Mesothelial cell of epicardium (in vitro differentiated cells): ENCODE measurements at places on chromosomes 16 and 17. TPM values are rescaled to one million over a fixed set of nuclear protein-coding genes. Genes with fewer than 3 reads are reported as not detected.
A peak's percentile ranks its signal among the peaks of the same experiment; 100 is the strongest.

ITGAD gene
- not detected in 3 replicates for total RNA-seq

CDRT15 gene
- not detected in 3 replicates for total RNA-seq

RBL2 gene
- total RNA-seq = 57.2 to 59.2 TPM (median 58.1 TPM) in 3 replicates

GAS7 gene
- total RNA-seq = 41.0 to 47.7 TPM (median 44.0 TPM) in 3 replicates

LITAFD gene
- not detected in 3 replicates for total RNA-seq

TLCD2 gene
- total RNA-seq = 8.6 to 9.2 TPM (median 8.7 TPM) in 3 replicates

SLC13A2 gene
- total RNA-seq = not detected in 3 replicates

INO80E gene
- 60.2 to 62.9 TPM (median 62.0 TPM) in 3 replicates for total RNA-seq

TLCD3B gene
- 0.55 to 1.1 TPM (median 0.72 TPM) in 3 replicates for total RNA-seq

TSNAXIP1 gene
- 4.4 to 4.8 TPM (median 4.4 TPM) in 3 replicates for total RNA-seq

GRCh38 chr16:73543331-73543969, 495.5 kb upstream of the ZFHX3 start:
- H3K27ac ChIP-seq = no peak overlapping the region
- no peak for DNase-seq
- H3K27me3 ChIP-seq = no peaks in the 10 kb centered on the region
- no peaks in the 10 kb centered on the region for H3K36me3 ChIP-seq
- peaks cover 55% of the 10 kb centered on the region for H3K4me1 ChIP-seq
- H3K4me3 ChIP-seq = no peak overlapping the region

- H3K36me3 ChIP-seq = peaks cover under 1% of the 10 kb centered on the region
- no peak for DNase-seq
- H3K27me3 ChIP-seq = peaks cover 34% of the 10 kb centered on the region
- H3K4me1 ChIP-seq = no peaks in the 10 kb centered on the region
- no peak overlapping the region for H3K4me3 ChIP-seq
Measured at GRCh38 chr16:88393034-88393433, 10.3 kb downstream of the ZNF469 start.

DNA sequence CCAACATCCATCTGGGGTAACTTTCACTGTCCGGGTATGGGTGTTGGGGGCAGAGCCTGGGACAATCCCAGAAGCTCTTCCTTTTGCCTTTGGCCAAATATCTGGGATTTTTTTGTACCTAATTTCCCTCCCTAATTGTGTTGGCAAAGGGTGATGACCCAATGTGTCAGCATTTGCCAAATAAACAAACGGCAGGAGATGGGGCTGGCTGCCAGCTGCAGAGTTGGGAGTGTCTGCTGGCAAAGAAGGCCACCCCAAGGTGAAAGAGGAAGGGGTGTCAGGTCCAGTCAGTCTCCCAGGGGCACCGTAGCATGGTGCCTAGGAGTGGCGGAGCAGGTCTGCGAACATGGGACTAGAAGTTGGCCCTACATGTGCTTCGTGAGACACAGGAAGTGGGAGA, 73.0 kb downstream of the SLC6A2 start:
- no peak overlapping the region for H3K27ac ChIP-seq
- no peaks in the 10 kb centered on the region for H3K4me1 ChIP-seq
- peaks cover 64% of the 10 kb centered on the region for H3K27me3 ChIP-seq
- H3K4me3 ChIP-seq = no peak overlapping the region
- H3K36me3 ChIP-seq = no peaks in the 10 kb centered on the region
- no peak for DNase-seq

DNA sequence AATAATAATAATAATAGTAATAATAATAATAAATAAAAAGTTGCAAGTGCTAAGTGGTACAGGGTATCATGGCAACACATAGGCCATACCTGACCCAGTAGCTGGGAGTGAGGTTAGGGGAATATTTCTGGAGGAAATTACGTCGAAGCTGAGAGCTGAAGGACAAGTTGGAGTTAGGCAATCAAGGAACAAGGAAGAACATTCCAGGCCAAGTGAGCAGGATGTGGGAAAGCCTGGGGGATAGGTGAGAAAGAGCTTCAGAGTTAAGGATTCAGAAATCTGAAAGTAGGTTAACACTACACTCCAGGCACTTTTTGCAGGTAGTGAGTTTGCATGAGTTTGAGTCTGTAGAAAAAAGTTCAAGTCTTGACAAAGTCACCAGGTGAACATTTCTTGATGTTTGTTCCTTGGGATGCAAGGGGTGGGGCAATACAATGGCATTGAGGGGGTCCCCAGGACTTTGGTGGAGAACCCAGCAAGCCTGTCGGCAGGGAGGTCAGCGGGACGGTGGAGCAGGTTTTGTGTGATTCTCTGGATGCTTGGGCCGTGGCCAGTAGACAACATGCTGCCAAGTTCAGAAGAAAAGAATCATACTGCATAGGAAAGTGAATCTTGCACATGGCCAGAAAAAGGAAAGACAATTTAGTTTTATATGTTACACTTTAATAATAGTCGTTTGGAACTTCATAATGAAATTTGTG, 27.7 kb upstream of the MPHOSPH6 start:
- H3K4me1 ChIP-seq = peaks cover 59% of the 10 kb centered on the region
- H3K27me3 ChIP-seq = peaks cover 4% of the 10 kb centered on the region
- H3K36me3 ChIP-seq = no peaks in the 10 kb centered on the region
- H3K4me3 ChIP-seq = no peak overlapping the region
- DNase-seq = no peak

GRCh38 chr16:79848719-79849118, 248.2 kb upstream of the MAF start:
- peaks cover 15% of the 10 kb centered on the region for H3K4me1 ChIP-seq
- peaks cover 4% of the 10 kb centered on the region for H3K27me3 ChIP-seq
- no peaks in the 10 kb centered on the region for H3K36me3 ChIP-seq
- no peak overlapping the region for H3K4me3 ChIP-seq

GRCh38 chr16:77117707-77118106, 73.3 kb upstream of the MON1B start:
- peaks cover 14% of the 10 kb centered on the region for H3K4me1 ChIP-seq
- no peaks in the 10 kb centered on the region for H3K36me3 ChIP-seq
- peaks cover 13% of the 10 kb centered on the region for H3K27me3 ChIP-seq

DNA sequence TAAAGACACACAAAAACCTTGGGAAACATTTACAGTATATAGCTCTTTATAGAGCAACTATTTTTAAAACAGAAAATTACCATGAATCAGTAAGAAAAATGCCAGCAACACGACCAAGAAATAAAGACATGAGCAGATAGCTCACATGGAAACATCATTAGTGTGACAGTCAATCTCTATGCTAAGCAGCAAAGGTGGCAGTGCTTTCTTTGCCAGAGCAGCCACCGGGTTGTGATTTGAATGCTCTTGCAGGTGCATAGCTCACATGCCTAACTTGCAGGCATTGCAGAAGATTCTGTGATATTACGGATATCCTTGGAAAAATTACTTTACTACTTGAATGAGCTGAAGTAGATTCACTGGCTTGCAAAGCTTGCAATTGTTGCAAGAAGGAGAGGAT, 652.9 kb upstream of the C16orf82 start:
- no peaks in the 10 kb centered on the region for H3K27me3 ChIP-seq
- H3K27ac ChIP-seq = no peak overlapping the region
- H3K36me3 ChIP-seq = peaks cover 1% of the 10 kb centered on the region

DNA sequence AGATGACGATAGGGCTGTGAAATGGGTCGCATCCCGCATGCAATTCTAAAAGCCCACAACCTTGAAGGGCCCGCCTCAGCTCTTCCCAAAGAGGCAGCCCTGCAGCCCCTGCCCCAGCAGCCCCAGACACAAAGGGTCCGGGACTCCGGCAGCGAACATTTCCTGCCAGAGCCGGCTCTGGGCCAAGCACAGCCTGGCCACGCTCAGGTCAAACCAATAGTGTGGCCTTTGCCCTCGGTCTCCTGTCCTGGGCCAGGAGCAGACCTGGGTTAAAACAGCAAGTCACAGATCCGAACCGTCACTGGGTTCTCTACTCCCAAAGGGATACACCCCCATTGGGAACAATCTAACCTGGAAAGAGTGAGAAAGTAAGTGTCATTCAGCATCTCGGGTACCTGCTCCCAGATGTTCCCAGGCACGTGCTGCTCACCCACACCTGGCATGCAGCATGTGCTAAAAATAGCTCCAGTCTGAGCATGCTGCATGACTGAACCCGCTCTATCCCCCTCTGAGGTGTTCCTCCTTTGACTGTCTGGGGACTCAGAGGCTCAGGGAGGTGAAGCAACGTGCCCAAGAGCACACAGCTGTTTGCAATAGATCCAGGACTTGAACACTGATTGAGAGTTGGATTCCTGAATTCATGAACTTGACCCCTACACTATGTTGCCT, 22.2 kb upstream of the ATP2A3 start:
- no peak overlapping the region for H3K27ac ChIP-seq
- H3K4me3 ChIP-seq = no peak overlapping the region
- no peaks in the 10 kb centered on the region for H3K4me1 ChIP-seq
- no peak for DNase-seq
- no peaks in the 10 kb centered on the region for H3K36me3 ChIP-seq

DNA sequence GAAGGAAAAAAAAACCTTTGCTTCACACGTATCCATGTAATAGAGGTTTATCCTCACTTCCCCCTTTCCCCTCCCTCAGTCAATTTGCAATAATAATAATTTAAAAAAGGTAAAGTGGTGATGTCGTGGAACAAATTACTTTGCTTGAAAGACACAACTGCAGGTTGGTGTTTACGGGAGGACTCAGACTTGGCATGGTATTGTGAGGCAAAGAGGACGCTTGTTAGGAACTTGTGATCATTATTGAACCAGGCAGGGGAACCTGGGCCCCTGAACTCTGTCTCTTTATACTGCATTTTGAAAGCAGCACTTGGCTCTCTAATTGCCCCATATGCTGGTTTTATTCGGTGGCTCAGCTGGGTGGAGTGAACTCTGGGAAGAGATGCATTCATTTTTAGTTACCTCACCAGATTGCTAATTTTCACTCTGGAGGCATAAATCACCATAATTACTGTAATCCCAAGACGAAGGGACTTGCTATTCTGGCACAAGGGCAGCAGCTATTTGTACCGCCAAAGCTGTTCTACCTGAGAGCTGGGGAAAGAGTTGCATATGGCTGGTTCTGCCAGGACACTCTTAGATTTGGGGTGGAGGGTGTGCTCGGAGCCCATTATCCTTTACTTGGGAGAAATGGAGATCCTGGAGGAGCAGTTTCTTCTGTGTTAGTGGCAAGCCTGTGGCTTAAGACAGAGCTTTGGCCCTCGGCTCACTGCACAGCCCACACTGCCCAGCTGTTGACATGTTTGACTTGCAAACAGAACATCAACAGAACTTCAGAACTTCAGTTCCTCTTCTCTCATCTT, 5.7 kb upstream of the DHX8 start:
- H3K27me3 ChIP-seq = no peaks in the 10 kb centered on the region
- no peak for DNase-seq
- H3K27ac ChIP-seq = no peak overlapping the region

GRCh38 chr17:69175625-69176456, 34.1 kb upstream of the ABCA6 start:
- no peak overlapping the region for H3K27ac ChIP-seq
- peaks cover 3% of the 10 kb centered on the region for H3K27me3 ChIP-seq
- no peak for DNase-seq

DNA sequence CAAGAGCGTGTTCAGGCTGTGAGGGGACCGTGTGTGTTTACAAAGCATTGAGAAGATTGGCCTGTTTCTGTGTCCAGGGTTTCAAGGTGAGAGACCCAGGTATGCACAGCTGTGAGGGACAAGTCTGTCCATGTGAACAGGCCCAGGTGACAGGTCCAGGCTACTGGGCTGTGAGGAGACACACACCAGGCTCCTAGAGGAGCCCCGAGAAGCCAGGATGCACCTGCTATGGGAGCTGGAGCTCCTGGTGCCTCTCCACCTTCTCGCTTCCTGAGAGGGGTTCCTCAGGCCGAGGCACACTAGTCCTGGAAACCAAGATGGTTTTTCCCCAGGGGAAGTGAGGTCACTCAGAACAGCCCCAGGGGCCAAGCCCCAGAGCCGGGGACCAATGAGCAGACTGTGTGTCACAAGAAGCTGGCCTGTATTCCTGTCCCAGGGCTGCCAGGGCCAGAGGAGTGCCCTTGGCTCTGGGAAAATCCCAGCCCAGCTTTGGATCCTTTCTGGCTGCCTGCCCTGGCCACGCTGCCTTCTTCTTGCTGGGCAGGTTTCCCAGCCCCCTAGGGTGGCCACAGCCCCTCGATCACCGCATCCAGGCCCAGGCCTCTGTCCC, 153.4 kb upstream of the PLCG2 start:
- peak overlapping the region; percentile 75 for H3K27ac ChIP-seq
- no peak for DNase-seq
- H3K4me1 ChIP-seq = peaks cover 19% of the 10 kb centered on the region

DNA sequence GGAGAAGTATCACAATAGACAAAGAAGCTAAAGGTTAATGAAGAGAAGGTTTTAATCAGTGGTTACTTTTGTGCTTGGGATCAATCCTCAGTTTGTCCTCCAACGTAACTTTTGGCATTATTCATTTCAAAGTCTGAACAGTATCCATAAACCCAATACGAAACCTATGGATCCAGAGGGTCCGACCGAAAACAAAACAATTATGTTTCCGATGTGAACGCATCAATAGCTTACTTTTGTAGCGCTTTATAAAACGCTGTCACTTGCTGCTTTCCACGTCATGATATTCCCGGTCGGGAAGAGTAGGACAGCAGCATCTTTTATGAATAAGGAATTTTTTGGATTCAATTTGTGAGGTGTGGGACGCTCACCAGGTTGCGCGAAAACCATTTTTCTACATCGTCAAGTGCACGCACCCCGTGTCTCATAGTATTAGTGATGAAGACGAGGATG, 383.8 kb downstream of the ZFHX3 start:
- H3K27ac ChIP-seq = peak overlapping the region; percentile 100
- H3K4me1 ChIP-seq = peaks cover 6% of the 10 kb centered on the region
- peaks cover 10% of the 10 kb centered on the region for H3K36me3 ChIP-seq
- H3K4me3 ChIP-seq = peak overlapping the region; percentile 99
- DNase-seq = no peak

DNA sequence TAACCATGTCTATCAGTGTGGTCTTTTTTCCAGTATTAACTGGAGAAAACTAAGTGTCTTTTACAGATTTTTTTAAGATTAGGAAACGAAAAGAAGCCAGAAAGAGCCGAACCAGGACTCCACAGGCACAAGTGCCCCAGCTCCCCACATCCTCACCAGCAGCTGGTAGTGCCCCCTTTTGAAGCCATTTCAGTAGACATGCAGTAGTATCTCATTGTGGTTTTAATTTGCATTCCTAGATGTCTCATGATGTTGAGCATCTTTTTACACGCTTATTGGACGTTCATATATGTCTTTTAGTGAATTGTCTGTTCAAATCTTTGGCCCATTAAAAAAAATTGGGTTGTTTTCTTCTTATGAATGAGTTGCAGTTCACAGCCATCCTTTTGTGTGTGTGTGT, 4.8 kb upstream of the CMTM3 start:
- H3K27ac ChIP-seq = no peak overlapping the region
- H3K4me1 ChIP-seq = peaks cover 17% of the 10 kb centered on the region
- no peaks in the 10 kb centered on the region for H3K36me3 ChIP-seq
- H3K4me3 ChIP-seq = no peak overlapping the region

GRCh38 chr16:86761111-86762031, 183.0 kb downstream of the FOXL1 start:
- H3K4me3 ChIP-seq = peak overlapping the region; percentile 25
- peaks cover 36% of the 10 kb centered on the region for H3K4me1 ChIP-seq
- DNase-seq = peak; percentile 53
- H3K27ac ChIP-seq = peak overlapping the region; percentile 2
- peaks cover 36% of the 10 kb centered on the region for H3K27me3 ChIP-seq

- no peaks in the 10 kb centered on the region for H3K27me3 ChIP-seq
- peaks cover 19% of the 10 kb centered on the region for H3K36me3 ChIP-seq
- peaks cover 32% of the 10 kb centered on the region for H3K4me1 ChIP-seq
- H3K27ac ChIP-seq = peak overlapping the region; percentile 99
- no peak for DNase-seq
- peak overlapping the region; percentile 98 for H3K4me3 ChIP-seq
Measured at GRCh38 chr17:7233701-7234082, 625 bp downstream of the DVL2 start.
